ENCODE measurements at places on chromosomes 4 and X.

DNA sequence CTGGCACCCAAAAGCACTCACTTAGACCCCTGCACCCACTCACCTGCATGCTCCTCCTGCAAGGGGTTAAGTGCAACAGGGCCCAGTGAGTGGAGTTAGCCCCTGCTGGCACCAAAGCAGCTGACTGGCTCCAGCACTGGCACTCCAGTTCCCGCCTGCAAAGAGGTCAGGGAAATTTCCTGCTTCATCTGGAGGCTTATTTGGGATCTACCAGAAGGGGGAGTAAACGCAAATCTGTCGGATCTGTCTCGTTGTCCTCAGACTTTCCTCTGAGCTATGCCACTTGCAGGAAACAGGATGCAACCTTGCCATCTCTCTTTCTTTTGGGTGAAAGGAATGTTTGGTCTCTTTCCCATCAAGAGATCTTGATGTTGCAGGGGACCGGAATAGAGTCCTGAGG is 435.6 kb downstream of the PCDH10 start:
- DNase-seq = no peak

DNA sequence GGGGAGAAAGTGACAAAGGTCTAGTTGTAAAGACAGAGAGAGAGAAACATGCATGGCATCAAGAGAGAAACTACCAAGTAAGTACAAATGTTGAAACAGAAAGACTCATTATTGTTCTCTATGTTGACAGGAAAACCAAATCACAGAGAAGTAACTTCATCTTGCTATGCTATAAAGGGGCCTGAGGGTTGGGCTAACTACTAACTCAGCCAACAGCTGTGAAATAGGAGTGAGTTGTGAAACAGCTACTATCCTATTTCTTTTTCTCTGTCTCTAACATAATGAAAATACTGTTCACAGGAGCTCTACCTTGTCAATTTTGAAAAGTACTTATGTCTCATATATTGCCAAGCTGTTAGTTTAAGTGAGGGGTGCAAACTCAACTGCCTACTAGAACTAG is 65.0 kb downstream of the MTMR8 start:
- no peak for DNase-seq

- peak; percentile 39 for DNase-seq
Observed at GRCh38 chrX:19886883-19887531, 393 bp downstream of the SH3KBP1 start.

DNA sequence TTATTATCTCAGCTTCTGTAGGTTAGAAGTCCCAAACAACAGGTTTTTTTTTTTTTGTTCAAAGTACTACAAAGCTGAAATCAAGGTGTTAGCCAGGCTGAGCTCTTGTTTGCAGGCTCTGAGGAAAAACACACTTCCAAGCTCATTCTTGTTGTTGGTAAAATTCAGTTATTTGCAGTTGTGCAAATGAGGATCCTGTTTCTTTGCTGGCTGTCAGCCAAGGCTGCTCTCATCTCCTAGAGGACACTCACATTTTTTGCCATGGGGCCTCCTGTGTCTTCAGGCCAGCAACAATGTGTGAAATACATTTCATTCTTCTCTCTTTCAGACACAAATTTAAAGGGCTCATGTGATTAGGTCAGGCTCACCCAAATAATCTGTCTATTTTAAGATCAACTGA is 60.3 kb upstream of the HSD17B10 start:
- DNase-seq = no peak

DNA sequence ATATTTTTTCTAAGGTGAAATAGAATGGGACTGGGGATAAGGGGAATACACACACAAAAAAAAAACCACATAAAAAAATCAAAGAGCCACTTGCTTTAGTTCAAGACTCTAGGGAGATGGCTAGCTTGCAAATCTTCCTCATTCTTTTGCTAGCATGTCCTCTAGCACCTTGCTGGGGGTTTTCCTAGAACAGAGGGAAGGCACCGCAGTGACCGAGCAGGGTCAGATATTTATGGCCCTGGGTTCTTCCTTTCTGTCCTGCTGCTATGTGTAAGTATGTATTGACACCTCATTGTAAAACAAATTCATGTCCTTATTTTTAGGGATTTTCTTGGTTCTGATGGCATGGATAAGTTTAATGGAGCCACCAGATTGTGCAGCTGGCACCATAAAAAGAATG is 81.2 kb downstream of the SHISA3 start:
- no peak for DNase-seq

GRCh38 chr4:158253350-158253980 is 43.2 kb downstream of the TMEM144 start:
- no peak for DNase-seq

GRCh38 chr4:153260553-153261300 is 56.5 kb downstream of the TRIM2 start:
- DNase-seq = no peak

DNA sequence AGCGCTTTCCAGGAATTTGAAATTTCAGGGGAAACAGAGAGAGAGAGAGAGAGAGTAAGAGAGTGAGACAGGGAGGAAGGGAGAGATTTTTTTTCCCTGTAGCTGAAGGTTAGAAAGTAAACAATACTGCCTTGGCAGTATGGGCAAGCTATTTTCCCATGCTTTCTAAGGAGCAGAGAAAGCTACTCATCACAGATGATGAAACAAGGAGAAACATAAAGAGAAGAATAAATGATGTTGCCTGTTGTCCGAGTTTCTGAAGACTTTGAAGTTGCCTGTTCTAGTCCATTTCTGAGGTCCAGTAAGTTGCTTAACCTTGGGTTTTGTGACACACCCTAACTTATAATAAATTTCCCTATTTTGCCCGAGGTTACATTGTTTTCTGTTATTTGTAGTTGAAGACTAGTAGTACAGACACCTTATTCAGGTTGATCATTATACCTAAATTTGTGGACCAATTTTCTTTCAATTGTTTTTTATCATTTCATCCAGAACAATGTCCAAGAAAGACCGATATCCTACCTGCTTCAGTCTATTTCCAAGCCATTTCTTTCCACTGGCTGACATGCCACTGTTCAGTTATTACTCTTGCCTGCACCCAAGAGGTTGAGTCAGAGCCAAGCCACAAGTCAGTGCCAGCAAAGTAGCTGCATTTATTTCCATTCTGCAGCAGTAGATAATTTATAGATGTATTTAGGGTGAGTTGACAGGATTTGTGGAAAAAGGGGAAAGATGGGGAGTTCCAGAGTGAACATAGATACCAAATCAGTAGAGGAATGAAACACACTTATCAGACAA is 49.7 kb upstream of the SLC16A2 start:
- DNase-seq = no peak

GRCh38 chr4:154433543-154433942 is 58.1 kb downstream of the DCHS2 start:
- no peak for DNase-seq

Data from activated CD4-positive, CD25-positive, alpha-beta regulatory T cell treated with anti-CD3 and anti-CD28 coated beads, Interleukin-2, amount 50 U/mL, for 72 hours (primary cell).